ENCODE measurements at places on chromosomes 7 and 10.

- DNase-seq = no peak
Observed at GRCh38 chr10:411603-412002, 276.3 kb downstream of the ZMYND11 start.

GRCh38 chr10:1199345-1199673 is 143.1 kb downstream of the WDR37 start:
- DNase-seq = no peak

DNA sequence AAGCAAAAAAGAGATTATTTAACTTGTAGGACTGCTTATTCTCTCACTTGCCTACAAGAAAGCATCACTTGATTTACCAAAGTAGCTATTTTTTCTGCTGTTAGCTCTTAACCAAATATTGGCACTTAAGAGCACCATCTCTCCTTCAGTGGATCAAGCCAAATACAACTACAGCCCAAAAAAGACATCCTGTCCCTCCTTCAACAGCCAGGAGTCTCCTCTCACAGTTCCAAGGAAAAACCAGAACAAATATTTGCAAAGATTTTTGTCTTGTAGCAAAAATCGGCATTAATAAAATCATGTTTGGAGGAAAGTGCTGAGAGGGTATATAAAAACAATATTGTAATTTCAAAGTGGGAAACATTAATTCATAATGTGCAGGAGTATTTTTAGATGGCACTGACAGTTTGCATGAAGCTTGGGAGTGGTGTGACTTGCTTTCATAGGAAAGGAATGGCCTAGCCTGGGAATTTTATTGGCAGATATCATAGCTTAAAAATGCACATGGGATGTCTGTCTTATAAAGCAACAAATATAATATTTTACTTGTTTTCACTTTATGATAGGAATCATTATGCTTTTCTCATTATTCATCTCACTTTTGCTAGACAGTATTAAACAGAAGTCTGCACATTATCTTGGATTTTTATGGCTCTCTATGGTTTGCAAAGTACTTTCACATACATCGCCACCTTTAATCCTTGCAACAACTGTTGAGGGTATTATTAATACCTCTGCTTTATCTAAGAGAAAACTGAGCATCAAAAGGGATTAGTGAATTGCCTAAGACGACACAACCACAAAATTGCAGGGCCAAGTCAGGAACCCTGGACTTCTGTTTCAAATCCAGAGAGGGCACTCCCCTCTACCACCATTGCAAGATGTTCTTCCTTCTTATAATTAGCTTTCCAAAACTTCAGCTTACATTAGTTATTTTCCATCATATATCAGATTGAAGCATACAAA is 103.5 kb downstream of the AGMO start:
- no peak for DNase-seq

DNA sequence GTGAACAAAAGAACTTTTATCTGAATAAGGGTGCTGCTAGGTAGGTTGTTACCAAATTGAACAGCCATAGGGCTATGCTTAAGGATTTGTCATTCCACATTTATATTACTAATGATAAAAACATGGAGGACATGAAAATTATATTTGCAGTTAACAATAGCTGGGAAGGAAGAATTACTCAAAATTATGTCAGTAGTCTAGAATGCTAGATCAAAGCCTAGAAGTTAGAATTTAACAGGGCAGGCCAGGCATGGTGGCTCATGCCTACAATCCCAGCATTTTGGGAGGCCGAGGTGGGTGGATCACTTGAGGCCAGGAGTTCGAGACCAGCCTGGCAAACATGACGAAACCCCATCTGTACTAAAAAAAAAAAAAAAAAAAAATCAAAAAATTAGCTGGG is 9.4 kb downstream of the STK17A start:
- DNase-seq = no peak

DNA sequence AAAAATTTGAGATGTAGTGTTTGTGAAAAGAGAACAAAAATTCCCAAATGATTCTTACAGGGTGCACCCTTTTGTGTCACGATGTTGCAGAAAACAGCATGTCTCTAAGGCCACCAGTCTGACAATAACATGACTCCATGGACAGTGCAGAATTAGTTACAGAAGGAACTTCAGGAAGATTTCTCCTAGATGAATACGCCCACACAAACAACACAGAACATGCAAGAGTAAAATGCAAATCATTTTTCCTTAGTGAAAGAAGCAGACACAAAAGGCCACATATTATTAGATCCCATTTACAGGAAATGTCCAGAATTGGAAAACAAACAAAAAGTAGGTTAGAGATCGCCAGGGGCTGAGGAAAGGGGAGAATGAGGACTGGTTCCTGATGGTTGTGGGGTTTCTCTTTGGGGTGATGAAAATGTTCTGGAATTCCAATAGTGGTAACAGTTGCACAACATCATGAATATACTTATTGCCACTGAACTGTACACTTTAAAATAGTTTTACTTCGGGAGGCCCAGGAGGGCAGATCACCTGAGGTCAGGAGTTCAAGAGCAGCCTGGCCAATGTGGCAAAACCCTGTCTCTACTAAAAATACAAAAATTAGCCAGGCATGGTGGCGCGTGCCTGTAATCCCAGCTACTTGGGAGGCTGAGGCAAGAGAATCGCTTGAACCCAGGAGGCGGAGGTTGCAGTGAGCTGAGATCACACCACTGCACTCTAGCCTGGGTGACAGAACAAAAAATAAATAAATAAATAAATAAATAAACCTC is 10.2 kb downstream of the ZC3HAV1 start:
- DNase-seq = no peak

DNA sequence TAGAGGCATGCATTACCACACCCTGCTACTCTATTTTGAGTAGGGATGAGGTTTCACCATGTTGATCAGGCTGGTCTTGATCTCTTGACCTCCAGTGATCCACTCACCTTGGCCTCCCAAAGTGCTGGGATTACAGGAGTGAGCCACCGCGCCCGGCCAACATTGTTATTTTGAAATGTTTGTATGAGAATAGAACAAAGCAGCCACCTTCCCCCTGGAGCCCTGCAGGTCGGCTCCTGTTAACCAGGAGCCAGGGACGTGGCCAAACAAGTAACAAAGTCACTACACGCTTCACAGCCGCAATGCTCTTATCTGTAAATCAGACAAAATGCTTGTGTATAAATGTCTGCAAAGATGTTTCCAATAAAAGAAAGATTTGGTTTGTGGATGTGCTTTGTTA is 295.4 kb downstream of the CNTNAP2 start:
- no peak for DNase-seq

DNA sequence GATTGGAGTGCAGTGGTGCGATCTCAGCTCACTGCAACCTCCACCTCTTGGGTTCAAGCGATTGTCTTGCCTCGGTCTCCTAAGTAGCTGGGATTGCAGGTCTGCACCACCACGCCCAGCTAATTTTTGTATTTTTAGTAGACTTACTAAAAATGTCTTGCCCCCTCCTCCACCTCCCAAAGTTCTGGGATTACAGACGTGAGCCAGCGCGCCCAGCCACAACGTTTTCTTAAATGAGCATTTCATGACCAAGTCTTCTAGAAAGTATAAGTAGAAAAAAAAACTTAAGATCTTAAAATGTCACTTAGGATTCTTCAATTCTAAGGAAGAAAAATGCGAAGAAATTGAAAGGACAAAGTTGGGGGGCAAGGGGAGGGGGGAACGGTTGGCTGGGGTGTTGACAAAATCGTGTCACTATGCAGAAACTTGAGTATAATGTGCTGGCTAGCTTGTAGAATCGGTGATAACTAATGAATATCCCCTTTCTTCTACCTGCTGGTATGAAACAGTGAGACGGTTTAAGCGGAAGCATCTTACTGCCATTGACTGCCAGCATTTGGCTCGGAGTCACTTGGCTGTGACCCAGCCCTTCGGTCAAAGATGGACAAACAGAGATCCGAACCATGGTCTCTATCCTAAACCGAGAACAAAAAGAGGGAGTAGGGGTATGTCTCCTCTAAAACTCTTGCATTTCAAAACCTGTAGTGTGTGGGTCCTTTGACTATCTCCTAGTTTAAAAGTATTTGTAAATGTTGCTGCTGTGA is 12.7 kb downstream of the FBH1 start:
- no peak for DNase-seq

- DNase-seq = no peak
Observed at GRCh38 chr10:71891437-71891836, 40.4 kb upstream of the PSAP start.

Data from NCI-H1105 treated with DMSO at 0.1 percent for 48 hours (cell line).